ENCODE measurements at places on chromosomes 6 and 20.
A peak's percentile ranks its signal among the peaks of the same experiment; 100 is the strongest.

- no peak for DNase-seq
Measured at GRCh38 chr20:38805502-38805957, at the start of gene PPP1R16B. Gene PPP1R16B (plus strand): TSS chr20:38805697. CDS start chr20:38835926, 30,229 bp downstream.

- DNase-seq: no peak
Measured at GRCh38 chr6:34067814-34068213, 78.1 kb downstream of the GRM4 start.

GRCh38 chr20:41467690-41468089, 101.1 kb upstream of the EMILIN3 start:
- DNase-seq: no peak

DNA sequence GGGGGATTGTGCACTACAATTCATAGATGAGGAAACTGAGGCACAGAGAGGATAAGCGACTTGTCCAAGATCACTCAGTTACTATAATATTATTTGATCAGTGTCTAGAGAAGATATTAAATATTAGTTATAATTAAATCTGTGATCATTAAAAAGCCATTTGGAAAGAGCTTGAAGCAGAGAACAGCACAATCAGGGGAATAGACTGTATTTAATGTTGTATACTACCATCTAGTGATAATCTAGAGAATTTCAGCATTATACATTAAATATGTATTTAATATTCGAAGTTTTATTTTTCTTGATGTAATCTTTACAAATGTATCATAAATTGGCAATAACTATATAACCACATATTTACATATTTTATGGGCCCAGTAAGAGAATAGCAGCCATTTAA, 20.1 kb upstream of the MTCL3 start:
- no peak for DNase-seq

- DNase-seq: no peak
Measured at GRCh38 chr6:33641602-33642001, 20.5 kb downstream of the ITPR3 start.

DNA sequence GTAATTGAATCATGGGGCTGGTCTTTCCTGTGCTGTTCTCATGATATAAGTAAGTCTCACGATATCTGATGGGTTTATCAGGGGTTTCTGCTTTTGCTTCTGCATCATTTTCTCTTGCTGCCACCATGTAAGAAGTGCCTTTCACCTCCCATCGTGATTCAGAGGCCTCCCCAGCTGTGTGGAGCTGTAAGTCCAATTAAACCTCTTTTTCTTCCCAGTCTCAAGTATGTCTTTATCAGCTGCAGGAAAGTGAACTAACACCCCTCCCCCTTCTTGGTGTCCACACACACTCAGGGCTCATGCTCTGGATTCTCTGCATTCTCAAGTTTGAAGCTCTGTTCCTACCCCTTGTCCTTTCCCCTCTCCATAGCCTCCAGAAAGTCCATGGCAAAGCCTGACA, 107.1 kb downstream of the THBS2 start:
- no peak for DNase-seq

DNA sequence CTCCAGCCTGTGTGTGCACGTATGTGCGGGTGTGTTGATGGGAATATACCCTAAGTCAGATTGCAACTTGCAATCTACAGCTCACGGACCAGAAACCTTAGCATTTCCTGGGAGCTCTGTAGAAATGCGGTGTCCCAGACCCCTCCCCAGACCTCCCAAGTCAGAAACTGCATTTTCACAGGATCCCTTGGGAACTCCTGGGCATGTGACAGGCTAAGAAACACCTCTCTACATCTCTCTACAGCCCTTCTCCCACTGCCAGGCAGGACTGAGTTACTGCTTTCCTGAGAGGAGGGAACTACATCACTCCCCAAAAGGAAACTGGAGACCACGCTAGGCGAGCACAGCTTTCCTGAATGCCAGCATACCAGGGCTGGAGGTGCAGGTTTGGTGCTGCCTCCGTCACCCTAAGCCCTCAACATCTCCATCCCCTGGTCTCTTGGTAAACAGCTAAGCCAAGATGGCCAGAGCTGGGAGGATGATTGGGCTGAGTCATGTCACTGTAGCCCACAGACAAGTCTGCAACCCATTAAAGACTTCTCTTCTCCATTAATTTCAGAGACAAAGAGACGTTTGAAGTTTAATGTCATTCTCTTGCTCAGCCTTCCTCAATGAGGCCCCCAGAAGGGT, 194.4 kb downstream of the BMP7 start:
- no peak for DNase-seq

DNA sequence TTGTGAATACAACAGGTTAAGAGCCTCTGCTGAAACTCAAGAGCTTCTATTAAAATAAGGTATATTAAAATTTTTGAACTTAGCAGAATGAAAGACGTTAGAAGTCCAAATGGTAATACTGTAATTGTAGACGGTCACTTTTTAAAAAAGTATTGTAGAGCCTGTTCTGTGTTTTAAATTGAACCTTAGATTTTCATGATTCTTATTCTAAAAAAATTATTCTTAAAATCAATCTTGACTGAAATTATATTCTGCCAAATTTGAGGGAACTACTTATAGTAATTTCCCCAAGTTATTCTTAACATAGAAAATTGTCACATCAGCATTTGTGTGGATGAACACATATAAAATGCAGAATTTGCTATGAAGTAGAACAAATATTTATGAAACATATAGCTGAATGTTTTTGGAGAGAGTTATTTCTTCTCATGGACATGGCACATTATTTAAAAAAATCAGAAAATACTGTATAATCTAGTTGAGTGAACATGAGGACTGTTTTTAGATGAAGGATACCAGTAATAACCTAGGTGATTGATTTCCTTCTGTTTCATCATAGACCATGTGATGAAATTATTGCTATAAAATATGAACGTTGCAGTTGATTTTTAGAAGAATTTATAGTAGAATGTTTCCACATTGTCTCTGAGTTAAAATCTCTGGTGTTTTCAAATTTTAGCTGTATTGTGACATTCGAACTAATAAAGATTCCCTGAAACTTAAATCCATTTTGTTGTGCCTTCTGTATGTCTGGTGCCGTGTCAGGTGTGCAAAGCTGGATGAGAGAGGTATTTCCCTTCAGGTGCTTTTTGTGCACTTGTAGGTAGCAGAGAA, 2.8 kb downstream of the TBPL1 start:
- no peak for DNase-seq

- DNase-seq: no peak
Measured at GRCh38 chr6:27133281-27134227, 113.9 kb upstream of the PRSS16 start.

DNA sequence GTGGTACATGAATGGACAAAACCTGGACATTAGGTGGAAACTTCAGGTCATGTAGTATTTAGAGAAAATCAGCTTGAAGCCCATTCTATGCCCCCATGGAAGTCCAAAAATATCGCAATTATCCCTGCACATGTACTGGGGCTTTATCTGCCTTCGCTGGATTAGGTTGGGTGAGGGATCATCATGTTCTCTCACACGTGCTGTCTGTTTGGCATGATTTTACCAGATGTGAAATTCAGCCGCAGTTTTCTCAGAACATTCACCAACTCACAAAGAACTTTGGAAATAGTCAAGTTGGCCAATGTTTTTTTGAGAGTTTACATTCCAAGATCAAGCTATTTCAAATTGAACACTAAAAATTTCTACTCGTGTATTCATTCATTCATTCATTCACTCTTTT, 459.8 kb upstream of the CITED2 start:
- no peak for DNase-seq

GRCh38 chr6:164108869-164109769, 694.6 kb downstream of the QKI start:
- DNase-seq: no peak

- no peak for DNase-seq
Measured at GRCh38 chr20:56487216-56487615, 18.8 kb downstream of the RTF2 start.

DNA sequence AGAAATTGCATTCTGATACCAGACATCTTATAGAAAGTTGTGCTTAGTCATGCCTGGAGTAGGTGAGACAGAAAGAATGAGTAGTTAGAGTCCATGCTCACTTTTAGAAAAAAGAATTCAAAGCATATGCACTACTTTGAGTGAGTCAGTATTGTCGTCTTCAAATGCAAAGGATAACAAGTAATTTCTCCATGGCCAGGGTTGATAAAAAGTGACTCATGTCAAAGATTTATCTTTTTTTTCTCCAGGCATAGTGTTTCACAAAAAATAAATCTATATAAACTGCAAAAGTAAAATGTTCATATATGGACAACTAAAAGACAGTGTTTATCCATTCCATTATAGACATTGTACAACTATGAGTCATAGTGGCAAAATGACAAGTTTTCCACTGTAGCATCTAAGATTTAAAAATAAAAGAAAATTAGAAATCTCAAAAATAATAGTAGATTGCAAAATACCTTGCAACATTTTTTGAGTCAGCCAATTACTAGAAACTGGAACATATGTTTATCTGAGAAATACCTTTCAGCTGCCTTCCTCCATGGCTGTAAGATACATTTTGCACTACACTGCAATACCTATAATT, 329.6 kb downstream of the GRIK2 start:
- peak; percentile 98 for DNase-seq

DNA sequence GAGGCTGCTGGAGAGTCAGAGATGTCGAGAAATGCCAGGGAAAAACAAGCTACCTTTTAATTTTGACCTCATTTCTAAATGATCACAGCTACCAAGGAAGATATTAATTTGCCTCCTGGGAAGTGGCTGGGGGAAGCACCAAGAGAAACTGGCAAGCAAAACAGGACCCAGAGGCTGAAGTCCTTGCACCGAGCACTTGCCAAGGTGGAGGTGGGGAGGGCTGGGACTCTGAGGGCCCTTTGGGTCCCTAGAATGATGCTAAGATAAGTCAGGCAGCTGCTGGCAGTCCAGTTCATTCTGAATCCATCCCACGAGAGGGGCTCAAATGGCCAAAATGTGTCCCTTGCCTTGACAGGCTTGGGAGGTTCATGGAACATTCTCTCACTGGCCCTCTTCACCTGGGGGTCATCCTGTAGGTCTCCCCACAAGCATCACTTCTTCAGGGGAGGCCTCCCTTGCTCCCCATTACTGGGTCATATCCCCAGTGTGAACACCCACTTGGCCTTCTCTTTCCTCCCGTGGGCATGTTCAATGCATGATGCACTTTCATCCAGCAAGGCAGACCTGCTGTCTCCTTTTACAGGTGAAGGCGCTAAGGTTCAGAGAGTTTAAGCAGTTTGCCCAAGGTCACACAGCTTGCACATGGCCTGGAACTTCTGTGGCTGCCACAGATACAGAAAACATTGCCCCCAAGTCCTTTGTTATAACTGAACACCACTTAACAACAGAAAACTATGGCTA, 39.1 kb upstream of the BLCAP start:
- no peak for DNase-seq

DNA sequence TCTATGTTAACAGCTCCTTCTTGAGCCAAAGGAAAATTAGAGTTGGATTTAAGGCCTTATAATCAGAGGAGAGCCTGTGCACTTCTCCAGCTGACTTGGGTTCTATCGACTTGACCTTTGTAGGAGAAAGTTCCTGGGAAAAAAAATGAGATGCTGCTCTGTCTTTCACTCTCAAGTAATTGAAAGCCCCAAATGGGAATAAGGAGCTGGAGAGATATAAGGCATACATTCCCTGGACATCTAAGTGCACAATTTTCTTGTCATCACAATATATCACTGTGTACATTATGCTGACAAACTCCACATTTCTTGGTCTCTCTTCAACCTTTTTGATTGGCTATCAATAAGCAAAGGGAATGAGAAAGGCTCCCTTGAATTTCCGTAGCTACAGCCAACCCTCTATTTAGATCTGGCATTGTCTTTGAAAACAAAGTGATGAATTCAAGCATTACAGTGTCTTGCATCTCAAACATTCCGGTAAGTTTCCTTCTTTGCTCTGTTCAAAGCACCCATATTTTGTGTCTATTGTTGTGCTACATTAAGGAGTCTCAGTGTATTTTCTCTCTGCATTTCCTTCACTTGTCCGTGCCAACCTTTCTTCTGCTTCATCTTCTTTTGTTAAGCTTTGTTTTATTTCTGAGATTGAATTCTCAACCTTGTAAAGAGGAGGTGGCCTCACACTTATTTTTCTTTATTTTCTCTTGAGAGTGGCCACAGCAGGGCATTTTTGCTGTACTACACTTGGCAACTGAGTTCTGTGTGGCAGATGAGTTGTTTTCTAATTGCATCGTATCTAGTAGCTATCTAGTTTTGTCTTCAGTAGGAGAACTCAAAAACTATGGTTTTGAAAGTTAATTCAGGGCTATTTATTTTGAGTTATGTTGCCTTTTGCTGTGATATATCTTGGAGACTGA, 450.3 kb upstream of the MAN1A1 start:
- DNase-seq: no peak

DNA sequence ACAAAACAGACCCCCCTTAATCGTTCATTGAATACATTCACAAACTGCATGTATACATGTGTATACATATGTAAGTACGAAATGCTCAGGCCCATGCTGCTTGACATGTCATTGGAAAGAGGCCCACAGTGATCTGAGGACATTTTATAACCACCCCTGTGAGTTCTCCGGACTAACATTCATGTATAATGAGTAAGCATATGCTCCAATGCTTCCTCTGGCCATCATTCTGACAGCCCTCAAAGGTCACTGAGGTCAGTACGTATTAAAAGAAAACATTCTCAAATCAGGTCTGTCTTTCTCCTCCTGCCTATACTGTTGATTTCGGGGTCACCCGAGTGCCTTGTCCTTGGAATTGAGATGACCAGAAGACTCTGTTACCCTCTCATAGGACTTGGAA, 54.9 kb downstream of the TENT5A start:
- DNase-seq: peak; percentile 1

GRCh38 chr20:25257756-25258475, 10.0 kb downstream of the PYGB start:
- no peak for DNase-seq

DNA sequence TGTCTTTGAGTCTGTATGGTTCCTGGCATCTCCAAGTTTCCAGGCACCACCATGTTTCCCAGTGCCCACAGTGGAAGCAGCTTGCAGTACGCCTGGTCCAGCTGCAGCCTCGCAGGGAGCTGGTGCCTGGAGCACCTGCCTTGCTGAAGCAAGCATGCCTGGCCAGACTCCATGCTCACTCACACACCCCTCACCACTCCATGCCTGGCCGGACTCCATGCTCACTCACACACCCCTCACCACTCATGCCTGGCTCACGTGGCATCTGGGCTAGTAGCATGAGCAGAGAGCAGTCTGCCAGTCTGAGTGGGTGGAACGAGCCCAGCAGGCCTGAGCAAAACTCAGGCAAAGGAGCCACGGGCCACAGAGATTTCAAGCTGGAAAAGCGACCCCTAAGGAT, 214.3 kb downstream of the TFAP2C start:
- no peak for DNase-seq

GRCh38 chr6:32954267-32954666, 1.4 kb upstream of the HLA-DMA start:
- no peak for DNase-seq

Measured in fibroblast of skin of left quadriceps (primary cell).